ENCODE measurements at places on chromosomes 5 and 9.

DNA sequence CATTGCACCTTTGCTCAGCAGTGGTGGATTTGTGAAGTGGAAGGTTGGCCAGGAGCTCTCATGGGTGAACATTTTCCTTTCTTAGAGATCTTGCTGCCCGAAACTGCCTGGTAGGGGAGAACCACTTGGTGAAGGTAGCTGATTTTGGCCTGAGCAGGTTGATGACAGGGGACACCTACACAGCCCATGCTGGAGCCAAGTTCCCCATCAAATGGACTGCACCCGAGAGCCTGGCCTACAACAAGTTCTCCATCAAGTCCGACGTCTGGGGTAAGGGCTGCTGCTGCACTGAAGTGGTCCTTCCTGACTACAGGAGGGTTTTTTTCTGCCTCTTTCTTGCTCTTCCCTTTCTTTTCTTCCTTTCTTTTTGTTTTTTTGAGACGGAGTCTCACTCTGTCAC lies 21.8 kb downstream of the QRFP start:
- no peak for DNase-seq

GRCh38 chr9:93397661-93398373 lies 53.7 kb upstream of the FAM120A start:
- DNase-seq: no peak

DNA sequence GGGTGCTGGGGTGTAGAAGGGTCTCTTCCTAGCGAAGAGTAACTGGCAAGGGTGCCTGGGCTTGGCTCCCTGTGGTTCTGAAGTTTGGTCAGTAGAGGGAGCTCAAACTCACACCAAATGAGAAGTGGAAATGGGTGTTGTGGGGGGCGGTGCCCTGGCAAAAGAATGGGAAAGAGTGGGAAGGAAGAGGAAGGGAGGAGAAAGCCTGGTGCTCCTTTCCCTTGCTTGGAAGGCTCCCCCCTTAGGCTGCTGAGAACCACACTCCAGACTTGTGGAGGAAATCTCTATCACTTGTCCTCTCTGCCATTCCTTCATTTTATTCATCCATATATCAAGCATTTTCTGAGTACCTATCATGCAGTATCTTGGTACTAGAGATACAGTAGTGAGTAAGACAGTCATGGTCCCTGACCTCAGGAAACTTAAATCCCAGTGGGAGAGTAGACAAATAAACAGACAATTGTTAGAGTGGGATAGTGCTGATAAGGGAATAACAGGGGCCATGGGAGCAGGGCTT lies 13.0 kb downstream of the SLC4A9 start:
- DNase-seq: peak; percentile 8

DNA sequence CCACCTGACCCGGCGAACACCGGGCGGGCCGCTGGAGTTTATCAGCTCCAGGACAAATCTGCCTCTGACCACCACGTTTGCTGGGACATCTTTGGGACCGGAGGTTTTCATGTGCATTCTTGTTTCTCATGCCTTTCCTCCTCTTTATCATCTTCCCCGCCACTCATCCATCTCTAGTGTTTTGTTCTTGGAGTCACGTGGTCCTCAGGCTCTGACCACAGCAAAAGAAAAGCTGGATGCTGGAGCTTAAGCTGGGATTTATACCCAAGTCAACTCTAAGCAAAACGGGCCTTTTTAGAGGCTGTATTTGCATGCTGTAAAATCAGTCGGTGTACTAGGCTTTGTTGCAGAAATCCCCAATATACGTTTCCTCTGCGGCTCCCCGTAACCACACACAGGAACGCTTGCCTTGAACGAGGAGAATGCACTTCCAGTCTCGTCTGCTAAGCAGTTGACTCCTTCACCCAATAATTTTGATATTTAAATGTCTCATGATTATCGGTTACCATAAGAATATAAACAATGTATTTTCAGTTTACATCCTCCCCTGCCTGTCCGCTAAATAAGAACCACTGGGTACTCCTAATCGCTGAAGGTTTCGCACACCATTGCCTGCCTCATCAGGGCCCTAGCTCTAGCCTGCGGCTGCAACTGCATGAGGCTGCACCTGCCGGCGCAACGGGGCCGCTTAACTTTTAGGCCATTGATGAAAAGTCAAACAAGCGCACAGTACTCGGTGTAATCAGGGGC lies 560 bp upstream of the NDUFS6 start:
- peak; percentile 59 for DNase-seq

GRCh38 chr5:169772688-169773087 lies 135.6 kb downstream of the DOCK2 start:
- DNase-seq: no peak

- no peak for DNase-seq
These were observed 53.4 kb downstream of the INIP start for GRCh38 chr9:112664531-112664930.

GRCh38 chr5:130529511-130530485 lies 625.5 kb downstream of the CHSY3 start:
- no peak for DNase-seq

DNA sequence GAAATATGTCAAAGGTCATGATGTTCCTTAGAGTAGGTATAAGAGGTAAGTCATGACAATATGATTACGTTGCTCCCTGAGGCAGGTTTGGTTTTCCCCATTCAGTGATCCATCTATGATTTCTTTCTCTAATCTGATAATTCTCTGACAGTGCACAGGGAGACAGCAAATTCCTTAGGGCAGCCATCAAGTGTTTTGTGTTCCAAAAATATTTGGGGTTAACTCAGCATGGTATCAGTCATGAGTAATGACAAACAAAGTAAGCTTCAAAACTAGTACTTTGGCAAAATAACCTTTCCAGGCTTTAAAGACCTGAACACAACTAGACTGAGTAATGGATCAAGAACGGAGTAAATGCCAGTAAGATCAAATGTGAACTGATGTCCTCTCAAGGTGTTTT lies 55.3 kb upstream of the SPATA31E1 start:
- DNase-seq: no peak
